ENCODE measurements at places on chromosomes 3 and 15. TPM values are rescaled to one million over a fixed set of nuclear protein-coding genes. Genes with fewer than 3 reads are reported as not detected.

GRCh38 chr3:30640851-30641250, 34.5 kb downstream of the TGFBR2 start:
- DNase-seq: no peak

DNA sequence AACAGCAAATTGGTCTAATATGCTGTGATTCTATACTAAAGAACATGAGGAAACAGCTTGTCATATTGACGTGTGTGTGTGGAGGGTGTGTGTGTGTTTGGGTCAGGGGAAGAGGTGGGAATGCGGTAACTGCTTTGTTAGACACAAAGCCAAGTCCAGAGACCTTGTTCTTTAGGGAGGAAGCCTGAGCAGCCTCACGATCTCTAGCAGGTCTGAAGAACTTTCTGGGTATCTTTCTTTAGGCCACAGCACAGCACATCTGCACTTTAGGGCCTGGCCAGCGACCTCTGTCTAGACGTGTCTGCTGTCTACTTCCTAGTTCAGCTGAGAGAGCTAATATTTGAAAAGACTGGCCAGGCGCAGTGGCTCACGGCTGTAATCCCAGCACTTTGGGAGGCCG, 220.0 kb upstream of the TPRG1 start:
- no peak for DNase-seq

DNA sequence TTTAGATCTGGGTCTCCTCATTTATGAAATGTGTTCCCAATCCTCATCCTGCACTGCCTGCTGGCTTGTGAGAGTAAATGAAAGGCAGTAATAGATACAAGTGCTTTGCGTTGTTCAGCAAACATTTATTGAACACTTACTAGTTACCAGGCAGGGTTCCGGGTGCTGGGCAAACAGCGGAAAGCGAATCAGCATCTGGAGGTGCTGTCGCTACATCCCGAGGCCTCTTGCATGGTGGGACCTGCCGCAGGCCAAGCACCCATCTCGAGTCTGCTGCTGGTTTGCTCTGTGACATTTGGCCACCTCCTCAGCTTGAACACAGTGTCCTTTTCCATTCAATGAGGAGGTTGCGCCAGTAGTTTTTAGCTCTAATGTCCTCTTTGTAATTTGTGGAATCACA, 24.8 kb downstream of the TRAK1 start:
- no peak for DNase-seq

GRCh38 chr15:45378149-45378912, at the start of gene GATM:
GATM (minus strand) TSS chr15:45378544; CDS start chr15:45378453, 91 bp downstream.
- DNase-seq: peak; percentile 39

DNA sequence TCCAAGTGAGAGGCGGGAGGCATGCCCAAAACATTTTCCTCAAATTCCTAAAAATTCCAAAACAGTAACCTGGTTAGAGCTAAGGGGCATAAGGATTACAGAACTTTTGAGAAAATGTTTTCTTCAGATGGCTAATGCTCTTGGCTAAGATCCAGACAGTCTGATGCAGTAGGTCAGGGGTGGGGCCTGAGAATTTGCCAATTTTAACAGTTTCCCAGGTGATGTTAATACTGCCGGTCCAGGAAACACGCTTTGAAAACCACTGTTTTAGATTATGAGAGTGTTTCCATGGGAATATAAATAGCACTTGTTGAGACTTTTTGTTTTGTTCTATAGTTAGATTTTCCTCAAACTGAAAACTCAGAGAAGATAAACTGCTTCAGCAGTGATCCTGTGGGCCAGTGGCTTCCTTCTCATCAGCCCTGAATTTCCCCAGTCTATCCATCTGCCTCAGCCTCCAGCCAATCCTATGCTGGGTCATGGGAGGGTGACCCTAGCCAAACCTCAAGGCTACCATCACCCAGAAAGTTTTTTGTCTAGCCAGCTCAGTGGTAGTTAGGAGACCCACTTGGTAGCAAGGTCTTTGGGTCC, 71.6 kb upstream of the ACP3 start:
- DNase-seq: no peak

DNA sequence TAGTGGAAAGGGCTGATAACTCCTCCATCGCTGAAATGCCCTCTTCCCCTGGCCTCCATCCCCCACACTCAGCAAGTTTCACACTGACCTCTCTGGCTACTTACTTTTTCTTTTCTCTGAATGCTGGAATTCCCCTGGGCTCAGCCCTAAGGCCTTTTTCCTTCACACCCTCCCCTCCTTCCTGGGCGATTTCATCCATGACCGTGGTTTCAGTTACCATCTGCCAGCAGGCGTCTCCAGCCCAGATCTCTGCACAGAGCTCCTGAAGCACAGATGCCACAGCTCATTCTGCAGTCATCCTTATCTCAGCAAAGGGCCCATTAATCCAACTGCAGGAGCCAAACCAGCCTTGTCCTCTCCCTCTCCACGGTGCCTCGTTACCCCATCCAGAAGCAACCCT, 114.0 kb downstream of the RFTN1 start:
- DNase-seq: no peak

- peak; percentile 99 for DNase-seq
These were observed at the start of gene ACAP2 for GRCh38 chr3:195442573-195443390. ACAP2 (minus strand) TSS chr3:195443020; CDS start chr3:195442847, 173 bp downstream.

- DNase-seq: no peak
These were observed 799.9 kb downstream of the AGBL1 start for GRCh38 chr15:86879250-86880229.

- DNase-seq: peak; percentile 86
These were observed 22.0 kb downstream of the RAB27A start for GRCh38 chr15:55267401-55268175.

GRCh38 chr3:4953119-4953518, 26.1 kb upstream of the BHLHE40 start:
- DNase-seq: no peak

The CFAP44 gene
- 4.5 TPM for total RNA-seq

The COL6A5 gene
- total RNA-seq: not detected

The ELL3 gene
- 4.4 TPM for total RNA-seq

The UTS2B gene
- total RNA-seq: not detected

The C3orf85 gene
- total RNA-seq: not detected

The LARP6 gene
- total RNA-seq: not detected

The LIPH gene
- total RNA-seq: not detected

The MFSD1 gene
- 22.2 TPM for total RNA-seq
